Osteocyte (in vitro differentiated cells): ENCODE measurements at places on chromosomes 6 and 20.

DNA sequence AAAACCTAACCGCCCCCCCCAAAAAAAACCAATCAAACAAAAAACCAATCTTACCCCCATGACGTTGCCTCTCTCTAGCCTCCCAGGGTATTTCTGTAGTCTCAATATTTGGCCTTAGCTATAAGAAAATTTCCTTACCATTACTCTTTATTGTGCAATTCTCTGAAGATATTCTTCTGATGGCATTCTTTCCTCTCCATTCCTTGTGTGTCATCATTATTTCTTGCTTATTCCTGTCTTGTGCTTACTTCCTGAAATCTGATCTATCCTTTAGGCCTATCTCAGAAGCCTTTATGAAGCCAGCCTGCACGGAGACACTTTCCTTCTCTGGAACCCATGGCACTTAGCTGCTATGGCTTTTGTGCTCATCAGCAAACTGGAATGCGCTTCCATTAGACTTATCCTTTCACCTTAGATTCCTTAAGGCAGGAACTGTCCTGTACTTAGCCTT, 65.9 kb upstream of the DDR1 start:
- DNase-seq, result no peak

GRCh38 chr6:43454696-43455530, 435 bp downstream of the DLK2 start:
- peak; percentile 95 for DNase-seq

DNA sequence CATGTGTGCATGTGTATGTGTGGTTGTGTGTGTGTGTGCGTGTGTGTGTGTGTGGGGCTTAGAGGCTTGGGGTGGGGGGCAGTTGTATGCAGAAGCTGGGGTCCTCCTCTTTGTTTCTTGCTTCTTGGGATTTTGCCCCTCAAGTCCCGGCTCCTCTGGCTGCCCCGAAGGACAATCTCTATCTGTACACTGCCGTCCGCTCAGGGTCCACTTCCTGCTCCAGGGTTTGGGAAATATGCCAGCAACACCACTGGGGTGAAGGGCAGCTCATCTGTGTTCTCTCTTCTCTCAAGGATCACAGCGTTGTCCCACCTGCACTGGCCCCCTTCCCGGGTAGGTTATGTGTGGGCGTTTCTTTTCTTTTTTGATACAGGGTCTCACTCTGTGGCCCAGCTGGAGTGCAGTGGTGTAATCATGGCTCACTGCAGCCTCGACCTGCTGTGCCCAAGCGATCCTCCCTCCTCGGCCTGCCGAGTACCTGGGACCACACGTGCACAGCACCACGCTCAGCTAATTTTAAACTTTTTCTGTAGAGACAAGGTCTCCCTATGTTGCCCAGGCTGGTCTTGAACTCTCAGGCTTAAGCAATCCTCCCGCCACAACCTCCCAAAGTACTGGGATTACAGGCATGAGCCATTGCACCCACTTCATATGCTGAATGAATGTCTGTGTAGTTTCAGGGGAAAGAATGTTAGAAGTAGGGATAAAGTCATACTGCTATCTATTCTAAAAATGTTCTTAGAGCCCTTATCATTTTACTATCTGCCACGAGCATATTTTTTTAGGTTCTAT, 25.7 kb downstream of the SLC2A4RG start:
- DNase-seq, result no peak

DNA sequence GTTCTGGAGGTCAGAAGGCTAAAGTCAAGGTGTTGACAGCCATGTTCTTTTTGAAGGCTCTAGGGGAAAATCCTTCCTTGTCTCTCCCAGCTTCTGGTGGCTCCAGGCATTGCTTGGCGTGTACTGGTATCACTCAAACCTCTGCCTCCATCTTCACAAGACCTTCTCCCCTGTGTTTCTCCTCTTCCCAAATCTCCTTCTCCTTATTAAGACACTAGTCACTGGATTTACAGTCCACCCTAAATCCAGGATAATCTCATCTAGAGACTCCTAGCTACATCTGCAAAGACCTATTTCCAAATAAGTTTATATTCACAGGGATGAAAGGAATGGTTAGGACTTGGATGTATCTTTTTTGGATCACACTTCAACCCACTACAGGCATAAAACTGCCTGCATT, 26.0 kb upstream of the CTAGE9 start:
- no peak for DNase-seq

GRCh38 chr6:123913863-123914262, 110.2 kb downstream of the NKAIN2 start:
- DNase-seq, result no peak

DNA sequence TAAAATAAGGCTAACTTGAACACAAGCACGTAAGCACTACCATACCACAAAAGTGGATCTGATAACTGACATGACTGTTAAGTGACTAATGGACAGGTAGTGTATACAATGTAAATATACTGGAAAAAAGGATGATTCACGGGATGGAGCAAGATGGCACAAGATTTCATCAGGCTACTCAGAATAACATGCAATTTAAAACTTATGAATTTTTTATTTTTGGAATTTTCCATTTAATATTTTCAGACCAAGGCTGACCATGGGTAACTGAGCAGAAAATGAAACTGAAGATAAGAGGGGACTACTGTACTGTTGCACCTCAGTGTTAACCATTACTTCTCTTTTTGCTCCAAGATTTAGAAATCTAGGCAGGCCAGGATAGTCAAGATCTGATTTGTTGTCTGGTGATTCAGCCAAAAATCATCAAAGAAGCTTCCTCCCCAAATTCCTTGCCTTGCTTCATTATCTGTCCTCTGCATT, 45.4 kb downstream of the TPBG start:
- no peak for DNase-seq

DNA sequence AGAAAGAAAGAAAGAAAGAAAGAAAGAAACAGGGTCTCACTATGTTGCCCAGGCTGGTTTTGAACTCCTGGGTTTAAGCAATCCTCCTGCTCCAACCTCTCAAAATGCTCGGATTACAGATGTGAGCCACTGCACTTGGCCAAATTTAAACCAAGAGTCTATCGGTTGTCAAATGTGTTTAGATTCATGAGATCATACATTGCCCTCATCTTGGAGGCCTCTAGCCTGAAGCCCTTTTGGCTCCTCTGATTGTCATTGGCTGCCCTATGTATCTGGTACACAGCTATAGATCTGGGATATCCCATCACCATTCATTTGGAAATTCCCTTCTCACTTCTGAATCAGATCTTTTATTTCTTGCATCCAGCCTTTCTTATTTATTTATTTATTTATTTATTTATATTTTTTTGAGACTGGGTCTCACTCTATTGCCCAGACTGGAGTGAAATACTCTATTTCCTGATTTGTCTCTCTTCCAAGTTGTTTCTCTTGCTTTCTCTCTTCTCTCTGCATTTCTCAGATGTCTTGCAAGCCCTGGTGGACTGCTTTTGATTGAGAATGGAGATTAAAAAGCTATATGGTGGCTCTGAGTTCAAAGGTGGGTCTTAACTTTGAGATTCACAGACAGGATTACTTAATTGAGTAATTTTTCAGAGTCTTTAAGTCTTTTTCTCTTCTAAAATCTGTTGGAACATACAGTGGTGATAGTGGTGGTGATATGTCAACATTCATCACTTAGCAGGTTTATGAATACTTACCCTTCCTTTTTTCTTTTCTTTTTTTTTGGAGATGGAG, 121.9 kb downstream of the GJA1 start:
- DNase-seq, result no peak

GRCh38 chr20:43744966-43745730, 18.3 kb upstream of the GTSF1L start:
- no peak for DNase-seq

DNA sequence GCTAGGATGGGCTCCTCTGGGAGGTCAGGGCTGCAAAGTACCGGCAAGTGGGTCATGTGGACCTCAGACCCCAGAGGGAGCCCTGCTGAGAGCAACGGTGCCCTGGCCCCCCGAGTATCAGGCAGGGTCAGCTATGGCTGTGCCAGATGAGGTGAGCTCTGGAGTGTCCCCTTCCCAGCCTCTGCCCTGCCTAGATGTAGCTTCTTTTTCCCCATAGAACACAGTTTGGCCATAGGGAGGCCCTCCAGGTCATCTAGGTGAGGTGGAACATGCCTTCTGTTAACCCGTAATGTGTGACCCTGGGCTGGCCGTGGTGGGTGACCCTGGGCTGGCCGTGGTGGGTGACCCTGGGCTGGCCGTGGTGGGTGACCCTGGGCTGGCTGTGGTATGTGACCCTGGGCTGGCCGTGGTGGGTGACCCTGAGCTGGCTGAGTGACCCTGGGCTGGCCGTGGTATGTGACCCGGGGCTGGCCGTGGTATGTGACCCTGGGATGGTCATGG, 21.2 kb upstream of the PCMTD2 start:
- no peak for DNase-seq

GRCh38 chr6:166861961-166862286, 94.4 kb downstream of the RNASET2 start:
- DNase-seq, result no peak

DNA sequence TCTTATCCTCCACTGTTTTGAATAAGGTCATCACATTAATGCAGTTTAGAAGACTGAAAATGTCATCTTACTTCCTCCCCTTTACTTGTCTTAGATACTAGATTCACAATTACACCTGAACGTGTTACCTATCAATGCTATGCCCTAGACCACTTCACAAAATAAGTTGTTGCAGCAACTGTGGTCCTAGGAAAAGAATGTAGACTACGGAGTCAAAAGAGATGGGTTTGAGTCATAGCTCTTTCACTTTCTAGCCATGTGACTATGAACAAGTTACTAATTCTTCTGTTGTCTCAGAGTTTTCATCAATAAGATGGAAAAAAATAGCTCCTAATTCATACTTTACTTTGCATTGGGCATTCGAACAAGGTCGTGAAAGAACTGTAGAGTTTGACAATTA, 164.3 kb upstream of the PREP start:
- no peak for DNase-seq

- no peak for DNase-seq
Observed at GRCh38 chr6:17311595-17312311, 30.6 kb downstream of the RBM24 start.

DNA sequence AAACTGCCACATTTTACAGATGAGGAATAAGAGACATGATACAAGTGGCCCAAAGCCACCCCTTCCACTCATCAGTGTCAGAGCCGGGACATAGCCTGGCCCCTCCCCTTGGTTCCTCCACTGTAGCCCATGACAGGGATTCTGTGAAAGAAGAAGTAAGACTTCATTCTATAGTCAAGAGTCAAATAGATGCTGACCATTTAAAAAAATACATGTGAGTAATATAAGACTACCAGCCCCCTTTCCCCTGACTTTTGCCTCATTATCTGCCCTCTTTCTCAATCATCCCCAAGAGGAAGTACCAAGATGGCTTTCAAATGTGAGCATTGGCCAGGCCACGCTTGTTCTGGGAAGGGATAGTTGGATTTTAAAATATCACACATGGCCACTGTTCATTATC, 57.8 kb upstream of the TAB2 start:
- no peak for DNase-seq

DNA sequence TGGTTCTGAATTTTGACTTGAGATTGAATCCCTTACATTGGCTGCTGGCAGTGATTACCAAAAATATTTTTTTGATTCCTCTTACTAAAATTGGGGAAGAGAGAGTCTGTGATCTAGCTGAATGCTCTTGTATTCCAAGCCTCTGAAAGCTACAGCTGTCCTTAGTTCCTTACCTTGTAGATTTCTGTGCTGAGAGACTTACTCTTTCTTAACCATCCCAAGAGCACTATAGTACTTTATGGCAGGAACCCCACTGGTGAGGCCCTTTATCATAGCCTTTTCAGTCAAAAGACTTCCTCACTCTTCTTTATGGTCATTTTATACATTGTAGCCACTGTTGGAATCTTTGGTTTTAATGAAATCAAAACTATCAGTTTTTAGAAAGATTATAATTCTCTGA, 19.1 kb upstream of the ERVFRD-1 start:
- no peak for DNase-seq

DNA sequence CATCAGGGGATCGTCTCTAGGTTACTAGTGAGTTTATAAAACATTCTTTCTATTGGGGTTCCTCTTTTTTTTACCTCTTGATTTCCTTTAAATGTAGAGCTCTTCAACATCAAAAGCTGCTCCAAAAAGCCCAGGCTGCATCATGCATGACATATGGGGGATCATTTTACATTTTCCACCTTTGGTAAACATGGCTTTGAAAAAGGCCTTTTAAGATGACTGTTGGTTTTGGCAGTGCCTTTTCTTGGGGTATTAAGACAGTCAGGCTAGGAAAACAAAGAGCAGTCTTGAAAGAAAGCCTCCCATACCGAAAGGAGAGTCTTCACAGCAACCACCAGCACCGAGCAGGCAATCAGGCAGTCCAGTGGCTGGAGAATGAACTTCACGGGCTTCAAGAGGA, 73.2 kb downstream of the NPEPL1 start:
- DNase-seq, result no peak

- DNase-seq, result no peak
Observed at GRCh38 chr6:108132863-108133262, 33.0 kb upstream of the NR2E1 start.

DNA sequence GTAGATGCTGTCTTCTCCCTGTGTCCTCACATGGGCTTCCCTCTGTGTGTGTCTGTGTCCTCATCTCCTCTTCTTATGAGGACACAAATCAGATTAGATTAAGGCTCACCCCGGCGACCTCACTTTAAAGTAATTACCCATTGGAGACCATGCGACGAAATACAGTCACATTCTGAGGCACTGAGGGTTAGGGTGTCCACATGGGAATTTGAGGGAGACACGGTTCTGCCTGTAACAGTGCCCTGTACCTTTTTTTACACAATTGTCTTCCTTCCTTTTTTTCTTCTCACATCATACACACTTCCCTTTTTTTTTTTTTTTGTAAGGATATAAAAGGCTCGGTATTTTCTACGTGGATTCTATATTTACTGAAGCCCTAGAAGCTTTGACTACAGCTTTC, 48.9 kb downstream of the DEK start:
- no peak for DNase-seq

GRCh38 chr6:46419576-46420002, 71.7 kb downstream of the RCAN2 start:
- DNase-seq, result no peak

DNA sequence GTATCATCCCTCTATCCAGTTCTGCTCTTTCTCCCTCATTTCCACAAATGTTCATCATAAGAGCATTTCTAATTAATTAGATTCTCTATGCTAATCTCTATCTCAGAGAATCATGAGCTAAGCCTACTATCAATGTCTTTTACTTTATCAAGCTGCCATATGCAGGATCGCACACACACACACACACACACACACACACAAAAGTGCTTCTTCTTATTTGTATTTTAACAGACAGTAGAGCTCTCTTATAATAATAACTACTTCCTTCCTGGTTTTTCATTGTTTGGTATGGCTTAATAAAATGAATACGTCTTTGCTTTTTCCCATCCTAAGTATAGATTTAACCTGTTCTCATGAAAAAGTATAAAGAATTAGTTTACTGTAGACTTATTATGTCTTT, 170.2 kb downstream of the HAO1 start:
- no peak for DNase-seq
